ENCODE measurements at places on chromosomes 16 and 17. TPM values are rescaled to one million over a fixed set of nuclear protein-coding genes. Genes with fewer than 3 reads are reported as not detected.

Gene SHCBP1
- 37.2 TPM for total RNA-seq

Gene CCL7
- total RNA-seq, result 0.61 TPM

Gene C17orf100
- 2.5 TPM for total RNA-seq

Gene HES7
- 2.1 TPM for total RNA-seq

Gene GNAO1
- 0.31 TPM for total RNA-seq

Gene MRPL45
- total RNA-seq, result 65.1 TPM

Gene CACNG3
- not detected for total RNA-seq

Gene DNAI2
- not detected for total RNA-seq

Gene TLCD2
- total RNA-seq, result 1.0 TPM

Gene SPDYE4
- total RNA-seq, result not detected

Gene PTGES3L
- 0.84 TPM for total RNA-seq

Gene MYCBPAP
- 0.94 TPM for total RNA-seq

Gene CBLN1
- total RNA-seq, result 0.05 TPM

Gene ITGAD
- total RNA-seq, result not detected

Gene CES5A
- total RNA-seq, result not detected

Gene TRPV2
- 0.63 TPM for total RNA-seq

Gene LLGL2
- total RNA-seq, result 26.3 TPM

Gene SMPD3
- 0.09 TPM for total RNA-seq

Gene ADAP2
- 2.9 TPM for total RNA-seq

Gene RNF43
- total RNA-seq, result 0.61 TPM

Gene RMI2
- total RNA-seq, result 32.2 TPM

Gene SLX4
- 5.4 TPM for total RNA-seq

Gene ZNF624
- total RNA-seq, result 2.8 TPM

Gene SCN4A
- total RNA-seq, result 0.07 TPM

Gene GALNS
- total RNA-seq, result 48.7 TPM

Gene SLC13A2
- total RNA-seq, result 0.21 TPM

Gene KIF19
- total RNA-seq, result 0.01 TPM

Gene PYDC1
- total RNA-seq, result not detected

Gene HOXB5
- 2.8 TPM for total RNA-seq

Gene IL17C
- total RNA-seq, result not detected

Gene PSMD7
- 142 TPM for total RNA-seq

Data from A549 treated with CpdA at 1 μM for 4 hours (cell line).